ENCODE measurements at places on chromosomes 4 and X. TPM values are rescaled to one million over a fixed set of nuclear protein-coding genes. Genes with fewer than 3 reads are reported as not detected.
A peak's percentile ranks its signal among the peaks of the same experiment; 100 is the strongest.

DNA sequence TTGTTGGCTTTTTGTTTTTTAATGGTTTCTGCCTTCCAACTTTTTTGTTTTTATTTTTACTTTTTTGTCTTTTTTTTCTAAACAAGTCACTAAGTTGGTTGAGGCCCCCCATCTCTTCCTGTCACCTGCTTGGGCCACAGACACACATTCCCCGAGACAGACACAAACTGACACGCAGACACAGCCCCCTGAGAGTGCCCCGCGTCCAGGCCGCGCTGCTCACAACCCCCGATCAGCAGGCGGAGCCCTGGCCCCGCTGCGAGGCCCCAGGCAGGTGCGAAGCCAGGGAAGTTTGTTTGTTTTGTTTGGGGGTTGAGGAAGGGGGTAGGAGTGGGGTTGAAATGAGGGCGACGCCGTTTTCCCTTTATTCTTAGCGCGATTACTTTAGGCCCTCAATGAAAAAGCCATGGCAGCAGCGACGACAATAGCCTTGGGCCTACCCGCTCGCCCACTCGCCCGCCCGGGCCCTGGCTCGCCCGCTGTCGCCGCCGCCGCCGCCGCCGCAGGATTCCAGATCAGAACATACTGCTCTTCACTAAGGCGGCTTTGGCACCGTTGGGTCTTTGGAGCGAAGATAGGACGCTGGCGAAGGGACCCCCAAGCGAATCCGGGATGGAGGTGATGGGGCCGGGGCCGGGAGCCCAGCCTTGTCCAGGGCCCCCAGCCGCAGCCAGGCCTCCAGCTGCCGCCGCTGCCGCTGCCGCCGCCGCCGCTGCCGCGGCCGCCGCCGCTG is 3.1 kb downstream of the PHOX2B start:
- no peak for DNase-seq

- DNase-seq = no peak
These were observed 285.3 kb downstream of the ANKRD50 start for GRCh38 chr4:124427095-124427767.

DNA sequence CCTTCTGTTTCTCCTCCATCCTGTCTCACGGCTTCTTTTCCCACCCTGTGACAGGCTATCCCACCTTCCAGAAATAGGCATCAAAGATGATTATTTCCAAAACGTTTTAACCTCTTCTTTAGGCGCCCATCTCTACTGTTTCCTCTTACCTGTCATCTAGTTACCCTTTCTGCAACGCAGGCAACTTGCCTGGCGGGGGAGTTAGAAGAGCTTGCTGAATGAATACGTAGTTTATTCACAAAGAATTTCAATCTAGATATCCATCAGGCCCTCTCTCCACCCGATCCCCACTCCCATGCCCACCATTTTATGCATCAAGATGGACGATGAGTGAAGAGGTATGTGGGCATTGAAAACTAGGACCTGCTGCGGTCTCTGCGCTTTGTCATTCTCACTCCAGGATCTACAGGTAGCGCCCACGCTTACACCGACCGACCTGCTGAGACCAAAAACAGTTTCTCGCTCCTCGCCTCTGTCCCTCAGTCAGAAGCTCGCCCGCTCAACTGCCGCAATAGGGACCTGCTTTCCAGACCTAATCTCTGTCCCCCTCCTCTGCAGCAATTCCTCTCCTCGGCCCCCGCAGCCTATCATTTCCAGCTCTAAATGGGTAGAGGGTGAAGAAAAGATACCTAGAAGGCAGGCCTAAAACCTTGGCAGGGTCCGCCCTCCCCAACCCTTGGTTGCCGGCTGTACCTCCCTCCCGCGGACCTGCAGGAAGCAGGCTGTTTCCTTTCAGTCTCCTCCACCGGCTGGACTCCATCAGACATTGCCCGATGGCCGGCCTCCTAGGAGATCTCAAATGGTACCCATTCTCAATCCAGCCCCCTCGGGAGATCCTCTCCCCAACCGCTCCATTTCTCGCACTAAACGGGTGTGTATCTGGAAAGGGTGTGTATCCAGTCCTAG is 624 bp downstream of the BEX5 start:
- peak; percentile 56 for DNase-seq

The NXF2 gene
- not detected for total RNA-seq

Measured in G401 (cell line).